ENCODE measurements at places on chromosomes 11 and 22.

DNA sequence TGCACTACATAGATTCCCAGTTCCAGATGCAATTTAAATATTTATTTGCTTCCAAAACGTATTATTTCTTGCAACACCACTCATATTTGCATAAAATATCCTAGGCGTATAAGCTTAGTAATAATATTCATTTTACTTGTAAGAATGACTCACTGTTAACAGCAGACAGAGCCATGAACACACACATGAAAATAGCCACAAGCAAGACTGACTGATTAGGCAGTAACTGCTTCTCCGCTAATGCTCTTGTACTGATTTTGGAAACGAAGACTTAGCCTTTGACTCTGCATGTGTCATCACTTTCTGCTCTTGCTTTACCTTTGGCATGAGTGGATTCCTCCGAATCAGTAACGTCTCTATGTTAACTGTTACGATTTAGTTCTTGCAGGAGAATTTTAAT lies 6.0 kb downstream of the OR10Q1 start:
- DNase-seq, result no peak

GRCh38 chr22:24331468-24332440 lies 61.1 kb downstream of the SPECC1L start:
- DNase-seq, result no peak

DNA sequence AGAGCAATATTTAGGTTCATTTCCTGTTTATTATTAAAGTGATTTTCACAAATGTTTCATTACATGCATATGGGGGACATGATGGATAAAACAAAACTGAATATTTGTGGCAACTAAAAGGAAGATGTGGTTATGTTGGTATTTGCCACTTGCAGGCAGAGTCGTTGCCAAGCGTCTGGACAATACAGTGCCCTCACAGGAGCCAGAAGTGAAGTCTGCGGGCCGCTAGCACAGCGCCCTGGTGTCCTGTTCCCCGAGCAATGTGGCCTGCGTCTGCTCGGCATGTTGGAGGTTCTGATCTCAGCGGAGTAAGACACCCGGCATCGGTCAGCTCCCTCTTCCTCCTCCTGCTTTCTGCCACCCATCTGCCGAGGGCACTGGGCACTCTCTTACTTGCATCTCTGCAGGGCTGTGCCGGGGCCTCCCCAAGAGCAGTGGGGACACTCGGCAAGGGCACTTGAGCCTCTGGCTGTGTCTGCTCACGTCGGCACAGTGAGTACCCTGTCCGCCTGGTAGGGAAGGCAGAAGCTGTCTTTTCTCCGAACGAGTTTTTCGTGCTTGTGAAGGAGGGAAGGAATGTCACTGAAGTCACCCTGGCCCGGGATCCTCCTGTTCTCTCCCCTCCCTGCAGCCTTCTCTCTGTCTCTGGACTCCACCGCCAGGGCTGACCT lies 10.5 kb upstream of the TTLL12 start:
- no peak for DNase-seq

GRCh38 chr11:46360878-46361277 lies 13.6 kb downstream of the DGKZ start:
- no peak for DNase-seq

DNA sequence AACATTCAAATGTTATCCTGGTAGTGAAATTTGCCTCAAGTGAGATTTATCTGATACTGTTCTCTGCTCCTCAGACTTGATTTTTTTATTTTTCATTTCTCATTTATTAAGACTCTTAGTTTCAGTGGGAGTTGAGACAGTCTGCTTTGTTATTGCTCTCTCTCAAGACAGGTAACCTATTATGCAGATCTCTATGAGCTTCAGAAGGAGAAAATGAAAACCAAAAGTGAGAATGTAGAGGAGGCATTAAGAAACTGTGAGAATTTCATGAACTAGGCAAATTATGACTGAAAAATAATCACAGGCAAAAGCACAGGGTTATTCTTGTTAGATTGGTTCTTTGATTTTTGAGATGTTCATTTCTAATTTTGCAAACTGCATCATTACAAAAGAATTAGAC lies 290.0 kb upstream of the CHORDC1 start:
- no peak for DNase-seq

DNA sequence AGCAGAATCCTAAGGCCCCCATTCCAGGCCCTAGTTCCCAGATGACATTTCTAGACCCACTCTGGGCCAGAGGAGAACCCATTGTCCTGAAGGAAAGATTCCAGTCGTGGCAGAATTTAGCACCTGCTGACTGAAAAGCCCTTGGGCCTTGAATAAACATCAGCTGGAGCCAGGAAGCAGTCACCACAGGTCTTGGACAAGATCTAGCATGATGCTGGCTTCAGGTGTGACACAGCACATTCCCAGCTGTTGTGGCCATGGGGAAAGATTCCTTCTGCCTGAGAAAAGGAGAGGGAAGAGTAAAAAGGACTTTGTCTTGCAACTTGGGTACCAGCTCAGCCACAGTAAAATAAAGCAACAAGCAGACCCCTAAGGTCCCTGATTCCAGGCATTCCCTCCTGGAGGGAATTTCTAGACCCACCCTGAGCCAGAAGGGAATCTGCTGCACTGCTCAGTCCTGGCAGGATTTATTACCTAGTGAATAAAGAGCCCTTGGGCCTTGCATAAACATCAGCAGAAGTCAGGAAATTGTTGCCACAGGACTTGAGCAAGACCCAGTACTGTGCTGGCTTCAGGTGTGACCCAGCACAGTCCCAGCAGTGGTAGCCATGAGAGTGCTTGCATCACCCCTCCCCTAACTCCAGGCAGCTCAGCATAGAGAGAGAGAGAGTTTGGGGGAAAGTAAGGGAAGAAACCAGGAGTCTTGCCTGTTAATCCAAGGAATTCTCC lies 42.5 kb upstream of the PAMR1 start:
- no peak for DNase-seq

DNA sequence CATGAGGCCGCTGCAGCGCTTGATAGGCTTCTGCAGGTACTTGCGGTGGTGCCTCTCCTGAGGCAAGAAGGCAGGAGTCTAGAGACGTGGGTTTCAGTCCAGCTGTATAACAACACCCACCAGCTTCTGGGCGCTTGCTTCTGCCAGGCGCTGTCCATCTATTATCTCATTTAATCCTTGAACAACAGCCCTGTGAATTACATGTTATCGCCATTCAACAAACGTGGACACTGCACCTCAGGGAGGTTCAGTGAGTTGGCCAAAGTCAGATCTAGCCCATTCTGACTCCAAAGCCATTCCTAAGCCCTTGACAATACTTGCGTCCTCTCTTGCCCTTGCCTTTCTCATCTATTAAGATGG lies 436 bp upstream of the FAM181B start:
- DNase-seq, result no peak

DNA sequence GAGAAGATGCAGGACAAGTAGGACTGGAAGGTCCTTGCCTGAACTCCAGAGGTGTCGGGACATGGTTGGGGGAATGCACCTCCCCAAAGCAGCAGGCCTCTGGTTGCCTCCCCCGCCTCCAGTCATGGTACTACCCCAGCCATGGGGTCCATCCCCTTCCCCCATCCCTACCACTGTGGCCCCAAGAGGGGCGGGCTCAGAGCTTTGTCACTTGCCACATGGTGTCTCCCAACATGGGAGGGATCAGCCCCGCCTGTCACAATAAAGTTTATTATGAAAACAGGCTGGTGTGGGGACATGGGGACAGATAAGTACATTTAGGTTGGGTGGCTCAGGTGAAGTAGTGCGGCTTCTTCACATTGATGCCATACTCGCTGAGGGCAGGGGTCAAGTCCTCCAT lies 1.4 kb downstream of the TAF10 start:
- DNase-seq, result no peak

Data from T-helper 2 cell (primary cell).